Vagina (tissue), 2 donors: ENCODE measurements at places on chromosomes 5 and 9. TPM values are rescaled to one million over a fixed set of nuclear protein-coding genes. Genes with fewer than 3 reads are reported as not detected.

DNA sequence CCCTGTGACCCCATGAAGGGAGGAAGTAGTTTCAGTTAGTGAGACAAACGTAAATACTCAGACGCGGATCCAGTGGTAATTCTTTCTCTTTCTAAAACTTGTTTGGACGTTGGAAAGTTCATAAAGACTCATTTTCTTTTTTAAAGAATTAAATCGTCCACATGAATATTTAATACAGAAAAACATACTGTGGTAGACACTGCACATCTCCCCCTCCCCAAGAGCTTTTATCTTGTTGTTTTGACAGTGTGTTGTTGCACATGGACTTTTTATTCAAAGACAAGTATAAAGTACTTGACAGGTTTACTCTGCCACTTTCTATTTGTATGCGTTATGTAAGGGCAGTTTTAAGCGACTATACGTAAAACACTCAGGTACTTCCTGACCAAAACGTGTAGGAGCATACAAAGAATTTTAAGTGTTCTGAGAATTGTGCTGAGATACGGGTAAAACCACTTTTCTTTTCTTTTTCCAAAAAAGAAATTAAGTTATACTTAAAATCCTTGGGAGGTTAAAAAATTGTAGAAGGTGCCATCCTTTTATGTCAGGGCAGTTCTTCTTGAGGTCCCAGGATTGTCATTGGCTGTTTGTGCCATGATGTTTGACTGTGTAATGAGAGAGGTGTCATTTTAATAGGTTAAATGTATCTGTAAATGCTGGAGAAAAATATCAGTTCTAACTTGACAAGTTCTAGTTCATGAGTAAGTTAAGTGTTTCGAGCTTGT lies 1.3 kb downstream of the NIPBL start:
- DNase-seq: no peak

- no peak for DNase-seq
Measured at GRCh38 chr9:72360324-72360723, 4.7 kb downstream of the ZFAND5 start.

DNA sequence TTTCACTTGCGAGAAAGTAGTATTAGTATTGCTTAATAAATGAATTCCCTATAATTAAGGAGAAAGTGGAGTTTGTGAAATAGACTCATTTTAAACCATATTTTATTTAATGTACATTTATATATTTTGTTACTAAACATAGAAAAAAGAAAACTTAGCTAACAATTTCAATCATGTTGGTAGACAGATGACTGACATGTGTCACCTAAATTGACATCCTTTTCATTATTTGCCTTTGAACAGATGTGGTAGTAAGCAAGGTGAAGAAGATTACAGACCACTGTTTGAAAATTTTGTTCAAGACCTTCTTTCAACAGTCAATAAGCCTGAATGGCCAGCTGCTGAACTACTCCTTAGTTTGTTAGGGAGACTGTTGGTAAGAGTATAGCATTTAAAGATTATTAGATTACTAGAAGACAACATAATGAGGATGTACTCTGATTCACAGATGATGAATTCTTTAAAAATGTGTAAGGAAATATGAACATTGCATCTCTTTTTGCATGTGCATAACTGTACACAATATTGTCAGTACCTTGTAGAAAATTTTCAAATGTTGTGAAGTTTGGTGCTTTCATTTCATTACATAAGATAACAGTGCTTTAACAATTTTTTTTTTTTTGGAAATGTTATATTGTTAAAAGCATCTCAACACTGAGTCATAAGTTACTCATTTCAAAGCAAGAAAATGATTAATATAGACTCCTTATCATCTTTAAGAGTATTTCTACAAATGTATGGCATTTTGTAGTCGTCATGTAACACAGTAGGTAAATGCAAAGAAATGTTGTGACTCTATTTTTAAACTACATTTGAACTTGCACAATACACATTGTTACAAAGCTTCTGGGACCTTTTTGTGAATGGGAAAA lies 139.5 kb downstream of the NIPBL start:
- DNase-seq: no peak

Gene TAS2R1
- total RNA-seq: not detected

Gene SLIT3
- 52.8 TPM for total RNA-seq

Gene OR1Q1
- total RNA-seq: not detected

Gene LHX6
- total RNA-seq: 8.1 TPM
